Caudate nucleus (tissue), 63 donors: ENCODE measurements at places on chromosomes 5 and 9.

- DNase-seq, result no peak
These were observed 409.7 kb downstream of the IRX1 start for GRCh38 chr5:4005335-4005734.

DNA sequence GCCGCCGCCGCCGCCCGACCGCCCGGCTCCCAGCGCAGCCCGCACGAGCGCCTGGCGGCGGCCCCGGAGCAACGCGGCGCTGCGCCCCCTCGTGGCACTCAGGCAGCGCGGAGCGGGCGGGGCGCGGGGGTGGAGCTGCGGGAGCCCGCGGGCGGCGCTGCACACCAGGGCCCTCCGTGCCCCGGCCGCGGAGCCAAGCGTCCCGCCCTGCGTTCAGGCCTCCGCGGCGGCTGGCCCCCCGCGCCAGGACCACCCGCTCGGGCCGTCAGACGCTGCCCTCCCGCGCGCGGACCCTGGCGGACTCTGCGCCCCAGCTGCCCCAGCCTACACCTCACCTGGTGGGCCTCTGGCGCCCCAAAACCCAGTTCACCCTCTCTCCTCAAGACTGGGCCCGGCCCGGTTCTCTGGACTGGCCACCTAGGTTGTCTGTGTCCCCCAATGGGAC lies at the start of gene RASGEF1C:
TSS of gene RASGEF1C (minus strand) at position 75 of the 445 bp plus-strand sequence. CDS start 71,159 bp downstream, outside the sequence.
- DNase-seq, result no peak

GRCh38 chr5:40376566-40376965 lies 303.1 kb upstream of the PTGER4 start:
- no peak for DNase-seq

DNA sequence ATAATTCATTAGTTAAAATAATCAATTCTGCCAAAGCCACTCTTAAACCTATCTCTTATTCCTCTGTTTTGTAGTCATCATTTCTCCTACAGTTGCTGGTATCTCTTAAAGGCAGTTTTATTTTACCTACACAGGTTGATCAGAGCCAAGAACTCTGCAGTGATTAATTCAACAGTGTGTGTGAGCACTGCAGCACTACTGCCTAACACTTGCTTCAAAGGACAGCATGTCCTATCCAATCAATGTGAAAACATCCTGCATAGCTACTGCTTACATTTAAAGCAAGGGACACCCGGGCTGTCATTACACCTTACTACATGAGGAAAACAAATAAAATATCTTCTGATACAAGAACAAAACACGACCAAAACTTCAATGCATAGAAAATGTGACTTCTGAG lies 45.1 kb upstream of the HK3 start:
- DNase-seq, result no peak

DNA sequence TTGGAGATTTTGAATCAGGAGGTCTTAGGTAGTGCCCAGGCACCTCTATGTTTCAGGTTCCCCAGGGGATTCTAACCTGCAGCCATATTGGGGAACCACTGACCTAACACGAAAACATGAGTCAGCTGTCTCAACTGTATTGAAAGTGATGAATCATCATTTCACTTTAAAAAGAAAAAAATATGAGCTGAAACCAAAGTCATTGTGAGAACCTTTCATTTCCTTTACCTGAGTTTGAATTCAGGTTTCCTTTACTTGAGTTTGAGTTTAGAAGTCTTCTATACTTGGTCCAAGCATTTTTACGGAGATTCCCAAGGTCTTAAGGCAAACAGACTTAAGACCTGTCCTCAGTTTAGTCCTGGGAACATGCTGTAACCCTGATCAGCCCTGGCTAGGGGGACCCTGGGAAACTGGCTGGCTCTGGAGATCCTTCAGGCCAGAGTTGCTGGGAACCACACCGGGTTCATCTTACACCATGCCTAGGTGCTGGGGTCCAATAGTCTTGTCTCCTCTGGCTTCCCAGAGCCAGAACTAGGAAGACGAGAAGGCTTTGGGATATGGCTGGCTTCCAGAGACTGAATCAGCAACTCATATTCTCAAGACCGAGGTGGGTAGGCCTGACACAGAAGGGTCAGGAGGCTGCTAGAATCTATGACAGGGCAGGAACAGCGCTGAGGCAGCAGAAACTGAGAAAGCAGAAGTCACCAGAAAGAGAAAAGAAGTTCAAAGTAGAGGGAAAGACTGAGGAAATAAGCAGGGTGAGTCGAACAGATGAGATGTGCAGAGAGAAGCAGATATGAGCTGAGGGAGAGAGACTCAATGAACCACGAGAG lies 16.4 kb upstream of the PDCD1LG2 start:
- DNase-seq, result no peak

DNA sequence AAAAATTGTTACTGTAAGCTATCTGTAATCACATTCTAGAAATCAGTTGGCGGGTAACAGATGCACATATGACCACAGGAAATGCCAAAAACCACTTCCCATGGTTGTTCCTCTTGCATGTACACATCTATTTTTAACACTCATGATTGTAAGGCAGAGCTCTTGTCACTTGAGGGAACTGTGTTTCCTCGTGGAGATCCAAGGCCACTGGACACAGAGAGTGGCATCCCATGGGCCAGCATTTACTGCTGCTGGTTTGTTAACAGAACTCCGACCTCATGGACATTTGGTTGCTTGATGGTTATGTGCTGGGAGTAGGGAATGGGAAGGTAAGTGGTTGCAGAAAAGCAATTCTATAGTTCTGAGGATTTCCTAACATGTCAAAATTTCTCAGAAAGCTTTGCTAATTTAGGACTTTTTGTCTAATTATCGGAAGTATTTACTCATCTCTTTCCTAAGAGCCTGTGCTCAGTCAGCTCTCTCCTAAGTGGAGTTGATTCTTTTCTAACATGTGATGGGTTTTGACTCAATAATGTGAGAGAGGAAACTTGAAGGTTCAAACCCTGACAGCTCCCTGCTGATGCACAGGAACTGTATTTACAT lies 202.0 kb upstream of the NR3C1 start:
- DNase-seq, result no peak

DNA sequence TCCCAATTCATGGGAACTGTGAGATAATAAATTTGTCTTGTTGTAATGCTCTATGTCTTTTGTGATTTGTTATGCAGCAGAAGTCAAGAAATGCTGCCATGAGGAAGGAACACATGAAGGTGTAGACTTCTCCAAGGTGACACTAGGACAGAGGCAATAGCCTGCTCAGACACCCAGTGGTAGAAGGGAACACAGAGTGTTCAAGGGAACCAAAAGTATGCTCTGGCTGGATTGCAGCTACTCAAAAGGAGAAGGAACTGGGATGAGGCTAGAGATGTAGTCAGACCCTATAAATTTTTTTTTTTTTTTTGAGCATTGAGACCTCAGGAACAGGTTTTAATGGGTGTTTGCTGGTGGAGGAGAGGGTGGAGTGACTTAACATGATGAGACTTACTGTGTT lies 232.5 kb downstream of the PARP8 start:
- DNase-seq, result no peak

- DNase-seq, result no peak
These were observed 23.4 kb downstream of the CETN3 start for GRCh38 chr5:90386099-90386710.

- DNase-seq, result no peak
These were observed 46.2 kb downstream of the GALNT10 start for GRCh38 chr5:154236536-154237375.

DNA sequence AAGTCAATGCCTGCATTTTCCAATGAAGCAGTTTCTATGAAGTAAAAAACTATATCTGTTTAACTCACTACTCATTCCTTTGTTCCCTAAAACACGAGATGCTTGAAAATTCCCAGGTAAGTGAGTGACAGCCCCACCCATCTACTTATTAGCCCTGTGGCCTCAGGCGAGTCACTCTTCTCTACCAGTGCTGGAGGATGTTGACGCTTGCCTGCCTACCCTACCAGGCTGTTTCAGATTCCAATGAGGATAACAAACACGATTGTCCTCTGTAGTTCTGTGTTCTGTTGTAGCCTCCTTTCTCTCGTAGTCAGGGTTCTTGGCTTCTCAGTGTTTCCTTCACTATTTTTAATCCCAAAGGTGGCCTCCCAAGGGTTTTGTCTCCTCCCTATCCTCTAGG lies 388.8 kb downstream of the KDM4C start:
- no peak for DNase-seq

GRCh38 chr5:172486912-172487311 lies 32.6 kb upstream of the SH3PXD2B start:
- DNase-seq, result no peak

DNA sequence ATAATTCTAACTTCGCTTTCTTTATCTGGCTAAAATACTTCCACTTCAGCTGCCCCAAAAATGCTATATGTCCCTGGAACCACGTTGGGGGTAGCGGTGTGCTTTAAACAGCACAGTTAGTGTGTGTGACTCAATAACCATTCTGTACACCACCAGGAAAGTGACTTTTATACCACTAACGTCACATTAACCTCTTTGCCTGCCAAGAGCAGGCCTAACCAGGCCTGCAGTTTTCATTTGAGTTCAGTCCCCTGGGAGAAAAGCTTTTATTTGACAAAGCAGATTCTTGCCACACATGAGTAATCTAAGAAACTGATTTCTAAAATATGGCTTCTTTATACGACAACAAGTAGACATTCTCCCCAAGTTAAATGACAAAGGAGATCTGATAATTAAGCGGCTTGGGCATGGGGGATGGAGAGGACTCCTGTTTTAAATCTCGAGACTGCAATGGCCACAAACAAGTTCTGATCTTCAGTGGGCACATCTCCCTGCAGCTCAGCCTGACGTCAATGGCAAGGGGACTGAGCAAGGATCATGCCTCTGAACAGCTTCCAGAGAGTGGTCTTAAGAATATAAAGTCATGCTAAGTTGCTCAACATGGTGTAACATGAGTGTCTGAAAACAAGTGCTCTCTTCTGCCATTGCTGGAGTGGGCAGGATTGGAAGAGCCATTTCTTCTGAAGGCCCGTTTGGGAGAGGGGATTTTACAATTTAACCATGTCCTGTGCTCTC lies 91.8 kb downstream of the GLIS3 start:
- DNase-seq, result no peak

GRCh38 chr5:178793151-178793550 lies 62.7 kb upstream of the ZNF354A start:
- DNase-seq, result no peak

- no peak for DNase-seq
These were observed 5.4 kb downstream of the ZNF608 start for GRCh38 chr5:124740991-124741583.

- no peak for DNase-seq
These were observed 61.5 kb downstream of the MEIKIN start for GRCh38 chr5:131883984-131884383.

GRCh38 chr9:111236332-111236731 lies 93.7 kb downstream of the OR2K2 start:
- DNase-seq, result no peak

DNA sequence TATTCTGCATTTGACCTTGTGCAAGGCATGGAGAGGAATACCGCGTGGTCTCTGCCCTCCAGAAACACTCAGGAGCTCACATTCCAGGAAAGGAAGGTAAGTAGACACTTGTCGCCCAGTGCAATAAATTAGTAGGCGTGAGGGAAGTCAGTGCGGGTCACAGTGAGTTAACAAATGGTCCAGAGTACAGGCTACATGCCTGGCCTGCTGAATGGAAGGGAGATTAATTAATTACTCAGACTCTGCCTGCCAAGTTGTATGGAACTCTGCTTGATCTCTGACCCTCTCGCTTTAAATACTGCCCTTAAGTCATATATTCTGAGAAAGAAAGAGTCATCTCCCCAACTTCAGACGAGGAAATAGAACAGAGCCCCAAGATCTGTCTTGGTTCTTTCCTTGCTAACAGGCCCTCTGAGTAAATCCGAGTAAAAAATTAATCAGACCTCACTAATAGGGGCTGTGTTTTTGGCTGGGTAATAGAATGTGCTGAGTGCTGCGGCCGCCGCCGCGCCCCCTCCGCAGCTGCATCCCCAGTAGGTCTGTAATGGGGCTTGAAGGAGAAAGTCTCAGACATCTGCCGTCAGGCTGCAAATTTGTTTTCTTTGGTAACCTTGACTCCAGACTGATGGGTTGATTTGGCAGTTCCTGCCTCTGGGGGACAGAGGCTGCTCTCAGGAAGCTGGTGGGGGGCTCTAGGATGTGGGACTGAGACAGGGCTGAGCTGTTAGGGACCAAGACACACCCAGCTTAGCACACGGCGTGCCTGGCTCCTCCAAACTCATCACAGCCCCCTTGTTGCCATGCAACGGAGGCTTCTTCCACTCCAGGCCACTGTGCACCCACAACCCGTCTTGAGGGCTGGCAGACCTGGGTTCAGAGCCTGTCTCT lies 144.4 kb downstream of the NSG2 start:
- DNase-seq, result no peak

GRCh38 chr5:84148651-84149050 lies 236.0 kb downstream of the EDIL3 start:
- DNase-seq, result no peak

GRCh38 chr5:9108162-9108561 lies 437.7 kb downstream of the SEMA5A start:
- DNase-seq, result no peak

DNA sequence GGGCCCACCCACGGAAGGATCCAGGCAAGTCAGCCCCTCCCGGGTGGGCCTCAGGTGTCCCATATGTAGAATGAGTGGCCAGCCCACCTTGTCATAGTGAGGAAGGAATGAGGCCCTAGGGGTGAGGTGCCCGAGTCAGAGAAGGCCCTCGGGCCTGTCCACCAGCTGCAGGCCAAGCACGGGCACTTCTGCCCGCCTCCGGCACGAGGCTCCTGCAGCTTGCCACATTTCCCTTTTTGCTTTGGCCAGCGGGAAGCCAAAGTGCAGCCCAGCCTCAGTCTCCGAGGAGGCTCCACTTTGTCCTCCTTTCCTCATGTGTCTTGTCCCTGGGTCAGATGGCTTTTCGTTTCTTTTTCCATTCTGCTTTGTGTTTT lies 72.9 kb downstream of the PSMB7 start:
- DNase-seq, result no peak

DNA sequence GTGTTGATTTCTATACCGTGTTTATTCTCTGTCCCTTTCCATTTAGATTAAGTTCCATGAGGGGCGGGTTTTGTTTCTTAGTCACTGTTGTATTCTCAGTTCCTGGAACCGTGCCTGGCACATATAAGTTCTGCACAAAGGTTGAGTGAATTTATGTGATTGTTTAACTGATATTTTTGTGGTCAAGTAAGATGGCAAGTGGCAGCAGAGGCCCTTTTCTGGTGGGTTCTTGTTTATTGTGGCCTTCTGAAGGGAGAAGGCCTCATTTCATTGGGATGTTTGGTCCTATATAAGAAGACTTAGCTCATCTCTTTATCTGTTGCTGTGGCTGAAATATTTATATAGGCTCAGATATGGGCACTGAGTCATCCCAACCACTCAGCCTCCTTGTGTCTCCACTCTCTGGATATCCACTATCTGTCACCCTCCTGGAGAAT lies 262.5 kb downstream of the PSAT1 start:
- no peak for DNase-seq

- DNase-seq, result no peak
These were observed 135.8 kb upstream of the TMEM161B start for GRCh38 chr5:88404405-88404804.

DNA sequence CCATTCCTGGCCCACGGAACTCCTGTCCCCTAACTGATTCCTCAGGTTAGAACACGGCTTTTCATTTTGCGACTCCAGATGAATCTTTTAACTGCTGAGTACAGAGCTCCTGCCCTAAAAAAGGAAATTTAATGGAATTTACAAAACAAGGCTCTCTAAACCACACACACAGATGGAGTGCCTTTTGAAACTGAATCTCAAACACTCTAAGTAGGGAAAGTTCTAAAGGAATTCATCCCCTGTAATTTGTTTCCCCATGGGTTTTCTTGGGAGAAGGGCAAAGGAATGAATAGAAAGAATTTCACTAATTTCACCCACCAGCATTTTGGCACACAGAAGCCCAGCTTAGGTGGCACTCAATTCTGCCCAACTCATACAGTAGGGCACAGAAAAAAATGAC lies 106.5 kb downstream of the THBS4 start:
- no peak for DNase-seq
